NCI-H2081 treated with DMSO at 0.1 percent for 48 hours (cell line): ENCODE measurements at places on chromosomes 12 and 14.

DNA sequence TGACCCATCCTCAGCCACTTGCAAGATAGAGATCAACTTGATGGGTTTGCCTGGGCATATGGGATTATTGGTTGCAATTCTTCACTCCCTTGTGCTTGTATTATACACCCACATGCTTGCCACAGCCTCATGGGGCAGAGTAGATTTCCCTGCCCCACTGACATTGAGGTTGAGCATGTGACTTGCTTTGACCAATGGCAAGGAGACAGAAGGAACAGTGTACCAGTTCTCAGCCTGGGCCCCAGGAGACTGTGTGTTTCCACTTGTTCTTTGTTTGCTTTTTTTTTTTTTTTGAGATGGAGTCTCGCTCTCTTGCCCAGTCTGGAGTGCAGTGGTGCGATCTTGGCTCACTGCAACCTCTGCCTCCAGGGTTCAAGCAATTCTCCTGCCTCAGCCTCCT is 31.8 kb downstream of the CALM1 start:
- no peak for DNase-seq

- no peak for DNase-seq
Observed at GRCh38 chr12:34333337-34333736, 311.0 kb downstream of the ALG10 start.

- DNase-seq = no peak
Observed at GRCh38 chr12:114403011-114403689, 2.8 kb downstream of the TBX5 start.

- DNase-seq = no peak
Observed at GRCh38 chr12:16586350-16587109, 19.4 kb downstream of the LMO3 start.

GRCh38 chr12:60977966-60978365 is 1282.2 kb upstream of the USP15 start:
- DNase-seq = no peak

GRCh38 chr14:75877884-75878283 is 103.9 kb downstream of the TGFB3 start:
- DNase-seq = peak; percentile 27

GRCh38 chr12:67661311-67662021 is 12.9 kb downstream of the DYRK2 start:
- no peak for DNase-seq

- no peak for DNase-seq
Observed at GRCh38 chr14:75491376-75491978, 30.8 kb upstream of the BATF start.

DNA sequence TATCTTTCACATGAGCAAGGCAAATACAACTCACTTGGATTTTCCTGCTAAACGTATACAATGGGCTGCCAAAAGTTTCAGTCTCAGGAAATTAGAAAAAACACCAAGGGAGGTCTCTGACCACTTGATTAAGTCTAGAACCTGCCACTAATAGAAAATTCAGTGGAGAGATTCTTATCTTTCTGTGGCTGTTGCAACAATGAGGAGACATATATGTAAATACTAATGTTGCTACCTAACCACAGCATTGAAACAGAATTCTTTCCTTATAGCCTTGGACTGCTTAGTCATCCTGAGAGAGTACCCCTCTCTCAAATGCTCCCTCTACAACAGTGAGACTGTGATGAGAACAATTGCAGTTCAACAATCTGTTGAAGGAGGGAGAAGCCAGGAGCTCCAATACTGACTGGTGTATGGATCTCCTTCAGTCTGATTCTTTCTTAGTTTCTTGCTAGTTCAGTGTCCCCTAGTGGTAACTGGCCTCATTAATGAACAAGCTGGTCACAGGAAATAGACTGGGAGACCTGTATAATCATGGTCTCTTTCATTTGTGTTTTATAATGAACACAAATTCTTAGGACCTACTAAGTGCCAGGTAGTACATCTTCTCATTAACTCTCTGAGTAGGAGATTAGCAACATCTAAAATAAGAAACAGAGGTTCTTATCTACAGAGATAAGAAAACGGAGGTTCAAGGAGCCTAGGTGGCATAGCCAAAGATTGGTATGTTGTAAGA is 164.5 kb downstream of the SLC38A4 start:
- DNase-seq = peak; percentile 39

GRCh38 chr14:63180011-63180410 is 24.2 kb upstream of the RHOJ start:
- DNase-seq = no peak

- no peak for DNase-seq
Observed at GRCh38 chr12:12097891-12098690, 27.4 kb downstream of the BCL2L14 start.

DNA sequence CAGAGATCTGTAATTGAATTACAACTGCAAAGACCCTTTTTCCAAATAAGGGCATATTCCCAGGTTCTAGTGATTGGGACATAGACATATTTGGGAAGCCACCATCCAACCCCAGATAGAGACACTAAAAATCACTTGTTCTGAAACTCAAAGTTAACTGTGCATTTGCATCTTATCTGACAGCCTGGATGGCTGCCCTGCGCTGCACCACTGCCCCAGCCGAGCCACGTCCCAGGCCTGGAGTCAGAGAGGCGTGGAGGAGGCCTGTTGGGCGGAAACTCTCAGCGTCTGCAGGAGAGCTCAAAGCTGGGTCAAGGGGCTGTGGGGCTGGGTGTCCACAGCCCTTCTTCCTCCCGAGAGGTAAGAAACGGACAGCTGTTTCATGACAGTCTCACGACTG is 124.4 kb downstream of the RIMBP2 start:
- no peak for DNase-seq
